T-helper 1 cell (primary cell): ENCODE measurements at places on chromosomes 4 and X.

- no peak for DNase-seq
Measured at GRCh38 chr4:162409048-162409447, 245.2 kb upstream of the FSTL5 start.

- no peak for DNase-seq
Measured at GRCh38 chr4:71441186-71442169, 102.7 kb downstream of the SLC4A4 start.

GRCh38 chr4:94913316-94913715 is 155.6 kb downstream of the BMPR1B start:
- DNase-seq, result peak; percentile 49

DNA sequence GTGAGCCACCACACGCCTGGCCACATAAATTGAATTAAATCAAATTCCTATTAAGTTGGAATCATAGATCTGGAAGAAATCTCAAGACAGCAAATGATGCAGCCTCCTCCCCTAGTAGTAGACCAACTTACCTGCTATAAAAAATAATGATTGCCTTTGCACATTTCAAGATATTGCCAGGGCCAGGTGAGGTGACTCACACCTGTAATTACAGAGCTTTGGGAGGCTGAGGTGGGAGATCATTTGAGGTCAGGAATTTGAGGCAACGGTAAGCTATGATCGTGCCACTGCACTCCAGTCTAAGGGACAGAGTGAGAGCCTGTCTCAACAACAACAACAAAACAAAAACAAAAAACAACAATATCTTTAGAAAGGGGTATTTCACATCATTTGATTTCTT is 17.0 kb upstream of the WWC2 start:
- DNase-seq, result no peak

- DNase-seq, result no peak
Measured at GRCh38 chrX:136041254-136041812, 56.1 kb downstream of the SLC9A6 start.

- no peak for DNase-seq
Measured at GRCh38 chr4:31039382-31039781, 319.2 kb downstream of the PCDH7 start.

DNA sequence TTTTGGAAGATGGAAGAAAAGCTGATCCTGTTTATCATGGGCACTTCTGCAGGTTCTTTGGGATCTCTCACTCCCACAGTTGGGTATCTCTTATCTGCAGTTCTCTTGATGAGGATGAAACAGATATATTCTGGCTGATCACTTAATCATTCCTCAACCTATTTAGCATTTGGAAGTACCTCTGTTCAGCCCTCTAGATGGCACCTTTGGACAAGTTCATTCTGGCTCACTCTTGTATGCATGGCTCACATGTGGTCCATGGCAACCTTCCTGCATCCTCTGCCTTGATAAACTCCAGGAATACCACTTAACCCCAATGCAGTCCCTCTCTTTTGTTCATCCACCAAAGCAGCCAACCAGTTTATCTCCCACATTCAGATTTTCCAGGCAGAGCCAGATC is 74.2 kb downstream of the SMARCA5 start:
- no peak for DNase-seq
